ENCODE measurements at places on chromosomes 5 and 9.
A peak's percentile ranks its signal among the peaks of the same experiment; 100 is the strongest.

GRCh38 chr9:6873857-6874256, 116.1 kb downstream of the KDM4C start:
- no peak for DNase-seq

DNA sequence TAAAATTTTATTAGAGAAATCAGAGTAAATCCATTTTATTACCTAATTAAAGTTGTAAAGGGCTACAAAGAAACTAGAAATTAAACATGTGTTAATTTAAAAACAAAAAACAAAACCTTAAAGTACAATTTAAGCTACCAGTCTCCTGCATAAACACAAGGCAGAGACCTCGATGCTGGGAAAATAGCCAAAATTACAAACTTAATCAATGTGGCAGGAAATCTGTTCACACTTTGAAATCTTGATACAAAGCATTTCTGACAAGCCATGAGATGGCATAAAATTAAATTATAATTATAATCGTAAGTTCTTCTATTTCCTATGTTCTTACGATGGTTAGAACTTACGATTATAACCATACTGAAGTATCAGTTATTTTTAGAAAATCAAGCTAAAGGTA, 158.0 kb upstream of the FREM1 start:
- DNase-seq: no peak

- no peak for DNase-seq
These were observed 11.6 kb upstream of the CEP120 start for GRCh38 chr5:123434796-123435195.

DNA sequence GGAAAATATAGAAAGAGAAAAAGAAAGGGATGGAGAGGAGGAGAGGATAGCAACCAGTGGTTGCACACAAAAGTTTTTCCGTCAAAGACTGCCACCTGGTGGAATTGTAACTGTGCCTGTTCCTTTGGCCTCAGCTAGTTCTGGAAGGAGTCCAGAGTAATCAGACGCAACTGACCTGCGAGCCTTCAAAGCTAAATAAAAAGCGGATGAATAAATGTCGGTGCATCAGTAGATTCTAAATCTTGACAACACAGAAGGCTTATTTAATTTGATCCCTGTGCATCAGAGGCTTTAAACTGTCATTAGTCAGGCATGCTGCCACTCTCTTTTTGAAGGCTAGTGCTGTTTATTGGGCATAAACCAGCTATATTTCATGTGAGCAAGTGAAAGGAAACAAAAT, 132.9 kb upstream of the ACO1 start:
- peak; percentile 61 for DNase-seq

GRCh38 chr9:3993773-3994172, 306.1 kb downstream of the GLIS3 start:
- DNase-seq: no peak

DNA sequence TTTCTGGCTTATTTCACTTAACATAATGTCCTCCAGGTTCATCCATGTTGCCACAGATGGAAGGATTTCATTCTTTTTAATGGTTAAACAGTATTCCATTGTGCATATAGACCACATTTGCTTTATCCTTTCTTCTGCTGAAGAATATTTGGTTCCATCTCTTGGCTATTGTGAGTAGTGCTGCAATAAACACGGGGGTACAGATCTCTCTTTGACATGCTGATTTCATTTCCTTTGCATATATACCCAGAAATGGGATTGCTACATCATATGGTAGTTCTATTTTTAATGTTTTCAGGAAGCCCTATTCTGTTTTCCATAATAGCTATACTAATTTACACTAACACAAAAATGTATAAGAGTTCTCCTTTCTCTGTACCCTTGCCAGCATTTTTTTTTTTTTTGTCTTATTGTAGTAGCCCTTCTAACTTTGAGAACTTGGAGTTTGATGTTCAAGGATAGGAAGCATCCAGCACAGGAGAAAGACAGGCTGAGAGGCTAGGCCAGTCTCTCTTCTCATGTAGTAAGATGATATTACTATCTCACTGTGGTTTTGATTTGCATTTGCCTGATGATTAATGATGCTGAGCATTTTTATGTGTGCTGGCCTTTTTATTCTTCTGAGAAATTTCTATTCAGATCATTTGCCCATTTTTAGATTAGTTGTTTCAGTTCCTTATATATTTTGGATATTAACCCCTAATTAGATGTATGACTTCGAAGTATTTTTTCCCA, 592.2 kb upstream of the ZNF608 start:
- no peak for DNase-seq

DNA sequence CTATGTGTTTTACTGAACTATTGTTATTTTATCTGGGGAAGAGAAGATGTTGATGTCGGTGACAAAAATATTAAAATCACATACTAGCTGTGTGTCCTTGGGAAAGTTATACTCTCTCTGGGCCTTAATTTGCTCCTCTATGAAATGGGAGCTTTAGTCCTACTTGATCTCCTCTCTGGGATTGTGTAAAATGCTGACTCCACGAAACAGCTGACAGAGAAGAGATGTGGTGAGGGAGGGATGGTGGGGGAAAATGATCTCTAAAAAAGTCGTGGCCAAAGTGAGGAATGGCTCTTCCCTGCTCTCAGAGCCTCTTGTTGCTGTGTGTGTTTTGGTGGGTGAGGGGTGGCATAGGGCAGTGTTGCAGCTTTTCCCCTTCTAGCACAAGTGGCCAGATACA, 173.7 kb downstream of the MELK start:
- DNase-seq: no peak

DNA sequence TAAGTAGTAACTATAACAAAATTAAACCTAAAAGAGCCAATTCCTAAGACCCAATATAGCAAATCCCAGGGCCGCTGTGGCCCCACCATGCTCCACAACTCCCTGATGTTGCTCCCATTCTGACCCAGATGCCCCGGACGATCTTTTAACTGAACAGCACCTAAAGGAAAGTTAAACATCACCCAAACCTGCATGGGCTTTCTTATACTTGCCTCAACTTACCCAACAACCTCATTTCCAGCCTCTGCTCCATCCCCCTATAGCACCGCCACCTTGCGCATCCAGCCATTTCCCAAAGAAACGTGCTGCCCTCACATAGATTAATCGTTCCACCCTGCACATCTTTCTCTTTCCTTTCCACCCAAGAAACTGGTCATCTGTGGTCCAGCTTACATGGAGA, 54.6 kb downstream of the ZNF354C start:
- DNase-seq: no peak

GRCh38 chr9:6997330-6997729, 239.6 kb downstream of the KDM4C start:
- no peak for DNase-seq

- DNase-seq: no peak
These were observed 54.6 kb downstream of the LHFPL2 start for GRCh38 chr5:78594021-78594420.

DNA sequence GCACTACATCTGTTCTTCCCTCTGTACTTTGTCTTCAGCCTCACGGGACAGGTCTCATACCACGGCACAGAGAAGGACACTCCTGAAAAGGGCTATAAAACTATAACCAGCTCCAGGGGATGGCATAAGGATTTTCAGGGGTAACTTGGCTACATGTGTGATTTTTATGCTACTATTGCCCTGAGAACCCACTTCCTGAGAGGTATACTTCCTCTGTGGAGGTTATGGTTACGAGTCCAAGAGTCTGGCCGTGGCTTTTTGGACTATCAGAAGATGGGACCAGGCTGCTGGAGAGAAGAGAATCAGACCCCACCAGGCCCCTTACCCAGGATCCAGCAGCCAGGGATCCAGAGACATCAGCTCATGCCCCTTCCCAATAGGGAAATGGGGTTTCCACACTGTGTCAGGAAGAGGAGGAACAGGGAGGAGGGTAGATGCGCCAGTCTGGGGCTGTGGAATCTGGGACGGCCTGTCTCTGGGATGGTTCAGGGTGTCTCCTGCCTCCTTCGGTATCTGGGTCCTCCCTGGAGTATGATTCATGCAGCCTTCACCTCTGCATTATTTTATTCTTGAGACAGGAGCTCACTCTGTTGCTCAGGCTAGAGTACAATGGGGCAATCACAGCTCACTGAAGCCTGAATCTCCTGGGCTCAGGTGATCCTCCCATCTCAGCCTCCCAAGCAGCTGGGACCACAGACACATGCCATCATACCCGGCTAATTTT, 29.7 kb downstream of the WHRN start:
- no peak for DNase-seq

DNA sequence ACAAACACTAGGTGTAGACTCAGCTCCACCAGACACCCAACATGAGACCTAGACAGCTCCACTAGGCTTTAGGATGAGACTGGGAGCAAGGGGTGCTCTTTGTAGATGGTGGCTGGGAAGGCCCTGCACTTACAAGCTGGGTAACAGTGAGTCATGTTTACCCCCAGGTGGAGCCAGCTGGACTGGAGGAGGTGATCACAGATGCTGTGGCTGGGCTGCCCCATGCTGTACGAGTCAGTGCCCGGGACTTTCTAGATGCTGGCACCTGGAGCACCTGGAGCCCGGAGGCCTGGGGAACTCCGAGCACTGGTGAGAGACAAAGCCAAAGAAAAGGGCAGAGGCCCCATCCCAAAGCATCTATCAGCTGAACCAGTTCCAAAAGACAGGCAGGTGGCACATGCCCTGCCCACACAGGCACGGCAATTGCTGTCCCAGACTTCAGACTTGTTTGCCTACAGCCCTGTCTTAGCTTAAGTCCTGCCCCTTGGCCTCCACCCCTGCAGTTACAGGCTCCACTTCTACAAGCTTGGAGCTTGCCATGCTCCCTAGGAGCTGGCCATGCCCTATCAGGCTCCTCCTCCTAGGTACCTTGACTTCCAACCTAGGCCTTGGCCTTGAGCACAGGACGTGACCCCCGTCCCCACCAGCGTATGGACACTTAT, 2.7 kb downstream of the CCL27 start:
- peak; percentile 5 for DNase-seq

DNA sequence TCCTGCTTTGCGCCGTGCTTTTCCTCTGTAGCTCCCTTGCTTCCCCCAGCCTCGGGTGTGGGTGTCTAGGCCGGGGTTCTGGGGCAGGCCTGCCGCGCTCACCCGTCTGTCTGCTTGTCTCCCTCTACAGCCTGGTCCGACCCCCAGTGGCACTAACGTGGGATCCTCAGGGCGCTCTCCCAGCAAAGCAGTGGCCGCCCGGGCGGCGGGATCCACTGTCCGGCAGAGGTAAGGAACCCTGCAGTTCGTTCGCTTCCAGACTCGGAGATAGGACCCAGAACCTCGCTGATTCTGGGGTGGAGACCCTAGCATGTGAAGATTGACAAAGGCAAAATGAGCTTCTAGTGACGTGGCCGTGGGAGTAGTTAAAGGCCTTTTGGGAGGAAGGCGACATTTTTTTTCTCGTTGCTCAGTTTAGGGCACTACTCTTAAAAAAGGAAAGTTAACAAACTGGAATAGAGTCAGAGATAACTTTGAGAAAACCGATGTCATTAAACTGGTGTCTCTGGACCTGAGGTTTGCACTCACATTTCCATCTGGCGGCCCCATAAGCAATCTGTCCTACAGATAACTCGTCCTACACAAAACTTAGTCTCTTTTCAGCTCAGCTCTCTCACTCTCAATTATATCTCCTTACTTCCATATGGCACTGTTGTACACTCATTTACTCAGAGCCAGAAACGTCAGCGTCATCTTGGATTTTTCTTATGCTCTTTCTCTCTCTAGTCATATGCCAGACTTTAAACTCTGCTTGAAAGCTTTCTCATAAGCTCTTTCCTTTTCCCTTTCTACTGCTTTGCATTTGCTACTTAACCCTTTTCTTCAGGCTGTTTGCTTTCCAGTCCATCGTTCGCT, 561 bp downstream of the SEC61B start:
- DNase-seq: no peak
